ENCODE measurements at places on chromosomes 2 and 18. TPM values are rescaled to one million over a fixed set of nuclear protein-coding genes. Genes with fewer than 3 reads are reported as not detected.

- H3K27me3 ChIP-seq = peaks cover 3% of the 10 kb centered on the region
- peaks cover 29% of the 10 kb centered on the region for H3K4me1 ChIP-seq
- no peak overlapping the region for H3K27ac ChIP-seq
- DNase-seq = no peak
Observed at GRCh38 chr2:26500406-26500805, 22.5 kb upstream of the OTOF start.

- no peak overlapping the region for H3K4me3 ChIP-seq
- no peaks in the 10 kb centered on the region for H3K27me3 ChIP-seq
Observed at GRCh38 chr2:133788386-133788785, 220.1 kb upstream of the NCKAP5 start.

DNA sequence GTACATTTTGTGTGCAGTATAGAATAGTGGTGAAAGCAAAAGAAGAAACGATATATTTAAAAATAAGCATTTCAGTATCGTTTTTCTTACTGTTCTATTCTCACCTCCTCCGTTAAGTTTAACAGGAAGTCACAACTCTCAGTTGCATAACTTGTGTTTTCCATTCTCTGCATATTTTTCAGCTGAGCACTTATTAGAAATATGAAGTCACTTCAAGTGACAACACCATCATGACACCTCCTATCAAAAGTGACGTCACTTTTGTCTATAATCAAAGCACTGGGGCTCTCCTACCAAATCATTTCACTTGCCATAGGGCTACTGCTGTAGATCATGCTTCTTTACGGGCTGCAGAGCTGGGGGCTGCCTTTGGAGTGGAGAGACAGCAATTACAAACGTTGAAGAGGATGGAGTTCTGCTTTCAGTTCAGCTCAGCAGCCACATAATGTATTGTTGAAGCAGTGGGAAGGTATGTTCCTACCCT lies 36.3 kb downstream of the STAT4 start:
- no peak for DNase-seq
- H3K27ac ChIP-seq = no peak overlapping the region
- H3K4me3 ChIP-seq = no peak overlapping the region
- no peaks in the 10 kb centered on the region for H3K4me1 ChIP-seq

GRCh38 chr2:215614296-215614695 lies 178.4 kb upstream of the FN1 start:
- no peak overlapping the region for H3K4me3 ChIP-seq
- H3K27ac ChIP-seq = no peak overlapping the region
- DNase-seq = no peak
- H3K36me3 ChIP-seq = no peaks in the 10 kb centered on the region

- peak overlapping the region; percentile 97 for H3K4me3 ChIP-seq
- H3K4me1 ChIP-seq = peaks cover 66% of the 10 kb centered on the region
- H3K27me3 ChIP-seq = no peaks in the 10 kb centered on the region
- peak overlapping the region; percentile 99 for H3K27ac ChIP-seq
- peaks cover 8% of the 10 kb centered on the region for H3K36me3 ChIP-seq
- peak; percentile 52 for DNase-seq
Observed at GRCh38 chr2:223725494-223725893, 111.9 kb downstream of the AP1S3 start.

DNA sequence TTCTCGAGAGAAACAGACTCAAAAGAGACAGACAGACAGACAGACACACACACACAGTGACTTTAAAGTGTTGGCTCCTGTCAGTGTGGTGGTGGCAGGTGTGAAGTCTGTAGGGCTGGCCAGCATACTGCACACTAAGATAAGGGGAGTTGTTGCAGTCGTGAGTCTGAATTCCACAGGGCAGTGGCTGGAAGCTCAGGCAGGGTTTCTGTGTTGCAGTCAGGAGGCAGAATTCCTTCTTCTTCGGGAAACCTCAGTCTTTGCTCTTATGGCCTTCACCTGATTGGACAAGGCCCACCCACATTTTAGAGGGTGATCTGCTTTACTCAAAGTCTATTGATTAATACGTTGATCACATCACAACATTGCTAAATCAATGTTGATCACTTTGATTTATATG lies 478.4 kb upstream of the HS6ST1 start:
- peak overlapping the region; percentile 15 for H3K27ac ChIP-seq
- H3K36me3 ChIP-seq = no peaks in the 10 kb centered on the region
- no peak overlapping the region for H3K4me3 ChIP-seq
- no peaks in the 10 kb centered on the region for H3K27me3 ChIP-seq
- DNase-seq = no peak

- no peaks in the 10 kb centered on the region for H3K36me3 ChIP-seq
- no peak overlapping the region for H3K4me3 ChIP-seq
- no peak overlapping the region for H3K27ac ChIP-seq
- peaks cover 2% of the 10 kb centered on the region for H3K27me3 ChIP-seq
- no peak for DNase-seq
Observed at GRCh38 chr2:28419443-28420270, 27.0 kb downstream of the FOSL2 start.

DNA sequence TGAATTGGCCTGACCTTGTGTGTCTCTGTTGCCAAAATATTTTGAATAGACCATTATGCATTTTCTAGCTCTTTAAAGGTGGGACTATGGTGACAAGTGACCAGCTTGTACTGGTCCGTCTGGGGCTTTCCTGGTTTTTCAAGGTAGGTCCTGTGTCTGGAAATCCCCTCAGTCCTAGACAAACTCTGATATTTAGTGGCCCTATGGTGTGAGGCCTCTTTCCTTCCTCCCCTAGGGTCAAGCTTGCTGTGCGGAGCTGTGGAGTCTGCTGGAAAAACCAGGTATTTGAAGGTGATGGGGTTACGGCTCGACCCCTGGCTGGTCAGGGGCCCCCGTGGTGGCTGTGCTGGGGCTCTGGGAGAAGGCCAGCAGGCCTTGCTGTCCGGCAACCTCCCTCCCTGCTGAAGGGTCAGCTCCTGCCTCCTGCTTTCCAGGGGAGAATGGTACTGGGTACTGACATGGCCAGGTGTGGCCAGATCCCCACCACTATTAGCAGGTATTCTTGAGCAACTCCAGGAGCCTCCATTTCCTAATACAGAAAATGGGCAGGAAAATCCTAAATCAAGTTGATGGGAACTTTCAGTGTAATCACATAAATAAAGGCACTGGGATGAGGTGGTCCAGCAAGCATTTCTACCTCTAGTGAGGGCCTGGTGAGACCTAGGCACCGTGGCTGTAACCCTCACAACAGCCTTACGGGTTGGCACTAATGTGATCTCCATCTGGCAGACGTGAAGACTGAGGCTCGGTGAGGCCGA lies 86.2 kb upstream of the HS6ST1 start:
- H3K4me3 ChIP-seq = no peak overlapping the region
- peaks cover 5% of the 10 kb centered on the region for H3K27me3 ChIP-seq
- no peak for DNase-seq
- H3K4me1 ChIP-seq = peaks cover 38% of the 10 kb centered on the region

GRCh38 chr2:71561441-71562267 lies 108.3 kb downstream of the DYSF start:
- no peaks in the 10 kb centered on the region for H3K4me1 ChIP-seq
- H3K36me3 ChIP-seq = no peaks in the 10 kb centered on the region
- no peak overlapping the region for H3K27ac ChIP-seq
- H3K27me3 ChIP-seq = no peaks in the 10 kb centered on the region

GRCh38 chr2:208182835-208183234 lies 7.0 kb downstream of the C2orf80 start:
- peak overlapping the region; percentile 12 for H3K27ac ChIP-seq
- no peak overlapping the region for H3K4me3 ChIP-seq
- no peak for DNase-seq
- no peaks in the 10 kb centered on the region for H3K36me3 ChIP-seq

DNA sequence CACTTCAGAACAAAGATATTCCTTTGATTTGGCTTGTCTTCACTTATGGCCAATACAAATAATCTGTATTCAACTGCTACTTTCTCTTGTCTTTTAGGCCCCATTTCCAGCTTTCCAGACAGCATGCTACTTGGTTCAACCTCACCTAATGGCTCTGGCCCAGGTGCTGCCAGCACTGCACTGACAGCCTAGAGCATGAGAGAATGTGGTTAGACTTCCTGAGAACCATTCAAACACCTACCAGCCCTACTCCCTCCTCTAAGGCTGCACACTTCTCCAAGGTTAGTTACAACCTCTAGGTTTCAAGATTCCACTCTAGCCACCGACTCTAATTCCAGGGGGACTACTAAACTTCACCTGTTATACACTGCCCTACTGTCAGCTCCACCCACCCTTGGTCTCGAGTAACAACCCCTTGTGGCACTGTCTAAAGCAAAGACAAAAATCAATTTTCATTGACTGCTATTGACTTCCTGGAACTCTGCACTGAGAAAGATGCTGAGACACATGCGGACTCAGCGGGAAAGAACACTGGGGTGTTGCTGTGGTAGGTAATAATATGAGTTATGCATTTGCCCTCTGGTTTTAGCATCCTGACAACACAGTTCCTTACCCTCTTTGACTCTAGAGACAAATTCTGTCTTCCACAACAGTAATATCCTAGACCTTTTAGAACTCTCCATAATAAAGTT lies 38.2 kb downstream of the PLEKHM3 start:
- no peak overlapping the region for H3K4me3 ChIP-seq
- H3K36me3 ChIP-seq = no peaks in the 10 kb centered on the region
- no peak for DNase-seq

- no peaks in the 10 kb centered on the region for H3K36me3 ChIP-seq
- H3K4me1 ChIP-seq = no peaks in the 10 kb centered on the region
- no peak for DNase-seq
- no peak overlapping the region for H3K4me3 ChIP-seq
Observed at GRCh38 chr2:179805001-179805400, 56.4 kb downstream of the ZNF385B start.

GRCh38 chr2:170433448-170433847 lies 255.5 kb downstream of the MYO3B start:
- peaks cover 19% of the 10 kb centered on the region for H3K27me3 ChIP-seq
- no peak overlapping the region for H3K27ac ChIP-seq
- H3K36me3 ChIP-seq = no peaks in the 10 kb centered on the region
- no peak for DNase-seq
- peaks cover 29% of the 10 kb centered on the region for H3K4me1 ChIP-seq

GRCh38 chr2:33144243-33144642 lies 197.5 kb downstream of the LTBP1 start:
- no peak overlapping the region for H3K4me3 ChIP-seq
- no peaks in the 10 kb centered on the region for H3K36me3 ChIP-seq
- DNase-seq = no peak
- H3K27me3 ChIP-seq = no peaks in the 10 kb centered on the region
- H3K4me1 ChIP-seq = no peaks in the 10 kb centered on the region

- no peak overlapping the region for H3K4me3 ChIP-seq
- peak overlapping the region; percentile 73 for H3K27ac ChIP-seq
- no peaks in the 10 kb centered on the region for H3K27me3 ChIP-seq
- no peak for DNase-seq
Observed at GRCh38 chr2:19574778-19575260, 216.4 kb upstream of the OSR1 start.

The CTAGE1 gene
- not detected for total RNA-seq

The TCF23 gene
- not detected for total RNA-seq

The SULT1C2 gene
- total RNA-seq = 0.19 TPM

Measured in neural crest cell (in vitro differentiated cells).